Stimulated activated CD4-positive, alpha-beta T cell treated with anti-CD3 and anti-CD28 coated beads, Interleukin-15, amount 100 ng/mL, for 1 hour (primary cell): ENCODE measurements at places on chromosomes 2 and 18.

DNA sequence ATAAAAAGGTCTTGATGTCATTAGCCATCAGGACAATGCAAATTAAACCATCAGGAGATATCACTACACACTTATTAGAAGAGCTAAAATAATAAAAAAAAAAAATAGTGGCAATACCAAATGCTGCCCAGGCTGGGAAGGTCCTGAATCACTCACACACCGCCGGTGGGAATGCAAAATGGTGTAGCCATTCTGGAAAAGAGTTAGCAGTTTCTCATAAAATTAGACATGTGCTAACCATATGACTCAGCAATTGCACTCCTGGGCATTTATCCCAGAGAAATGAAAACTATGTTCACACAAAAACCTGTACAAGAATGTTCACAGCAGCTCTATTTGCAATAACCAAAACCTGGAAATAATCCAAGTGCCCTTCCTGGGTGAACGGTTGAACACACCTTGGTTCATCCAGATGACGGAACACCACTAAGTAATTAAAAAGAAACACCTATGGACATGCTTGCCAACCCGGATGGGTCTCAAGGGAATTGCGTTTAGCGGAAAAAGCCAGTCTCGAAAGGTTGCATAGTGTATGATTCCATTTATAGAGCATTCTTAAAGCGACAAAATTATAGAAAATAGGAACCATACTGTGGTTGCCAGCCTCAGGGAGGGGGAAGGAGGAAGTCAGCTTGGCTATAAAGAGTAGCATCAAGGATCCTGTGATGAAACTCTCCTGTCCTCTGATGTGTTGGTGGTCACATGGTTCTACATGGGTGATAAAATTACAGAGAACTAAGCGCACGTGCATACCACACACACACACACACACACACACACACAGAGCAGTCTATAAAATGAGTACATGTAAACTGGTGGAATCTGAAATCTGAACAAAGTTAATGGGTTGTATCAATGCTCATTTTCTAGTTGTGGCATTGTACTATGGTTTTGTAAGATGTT lies 4.6 kb downstream of the MBP start:
- no peak for DNase-seq

DNA sequence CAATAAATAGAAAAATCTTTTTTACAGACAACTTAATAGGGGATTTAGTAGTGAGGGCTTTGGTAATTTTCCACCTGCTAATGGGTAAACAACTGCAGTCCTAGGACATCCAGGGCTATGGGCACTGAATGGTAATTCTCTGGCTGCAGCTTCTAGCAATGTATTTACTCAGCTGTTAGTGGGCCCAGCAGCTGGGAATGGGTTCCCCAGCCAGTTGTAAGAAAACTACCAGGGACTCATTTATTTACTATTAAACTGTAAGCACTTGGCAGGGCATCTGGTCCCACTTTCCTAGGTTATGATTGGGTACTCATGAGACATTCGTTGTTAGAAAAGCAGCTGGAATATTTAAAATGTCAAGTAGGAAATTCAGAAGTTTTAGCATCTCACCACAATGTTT lies 363.8 kb upstream of the TRIB2 start:
- no peak for DNase-seq

DNA sequence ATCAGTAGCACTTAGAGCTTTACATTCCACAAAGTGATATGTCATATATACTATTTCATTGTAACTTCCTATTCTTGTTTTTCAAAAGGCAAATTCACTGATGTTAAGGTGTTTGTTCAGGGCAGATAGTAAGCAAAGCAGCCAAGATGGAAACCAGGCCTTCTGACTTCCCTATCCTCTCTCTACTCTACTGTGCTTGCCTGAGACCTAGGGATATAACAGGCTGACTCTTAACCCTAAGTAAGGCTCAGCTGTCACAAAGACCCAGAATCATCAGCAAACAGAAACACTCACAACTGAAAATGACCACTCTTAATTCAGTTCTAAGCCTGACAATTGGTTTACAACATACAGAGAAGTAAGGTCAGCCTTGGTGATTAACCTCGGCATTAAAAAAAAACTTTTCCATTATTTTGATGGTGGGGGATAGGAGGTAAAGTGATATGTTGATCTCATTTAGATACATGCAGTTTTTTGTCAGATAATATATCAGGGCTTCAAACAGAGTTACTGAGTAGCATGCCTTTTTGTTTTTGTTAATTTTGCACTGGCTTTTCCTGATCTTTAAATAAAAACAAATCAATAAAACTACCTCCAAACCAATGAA lies 95.4 kb upstream of the CHRNA1 start:
- no peak for DNase-seq

GRCh38 chr18:23902396-23902795 lies 112.2 kb upstream of the TTC39C start:
- DNase-seq: no peak

GRCh38 chr2:39378968-39379367 lies 58.1 kb downstream of the MAP4K3 start:
- no peak for DNase-seq

DNA sequence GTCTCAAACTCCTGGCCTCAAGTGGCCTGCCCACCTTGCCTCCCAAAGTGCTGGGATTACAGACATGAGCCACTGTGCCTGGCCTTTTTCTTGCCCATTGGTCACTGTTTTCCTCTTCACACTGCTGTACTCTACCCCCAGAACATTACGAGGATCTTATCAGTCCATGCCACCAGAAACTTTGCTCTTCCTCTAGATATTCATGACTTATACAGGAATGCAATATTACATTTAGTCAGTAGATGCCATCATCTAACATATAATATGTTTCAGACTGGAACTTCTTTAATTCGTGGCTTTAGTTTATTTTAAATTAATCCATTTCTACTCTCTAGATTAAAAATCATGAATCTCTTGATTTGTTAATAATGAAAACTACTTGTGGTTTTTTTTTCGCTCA lies 135.5 kb downstream of the COMMD1 start:
- DNase-seq: no peak

- DNase-seq: no peak
Observed at GRCh38 chr2:47196499-47196898, 41.4 kb upstream of the STPG4 start.

DNA sequence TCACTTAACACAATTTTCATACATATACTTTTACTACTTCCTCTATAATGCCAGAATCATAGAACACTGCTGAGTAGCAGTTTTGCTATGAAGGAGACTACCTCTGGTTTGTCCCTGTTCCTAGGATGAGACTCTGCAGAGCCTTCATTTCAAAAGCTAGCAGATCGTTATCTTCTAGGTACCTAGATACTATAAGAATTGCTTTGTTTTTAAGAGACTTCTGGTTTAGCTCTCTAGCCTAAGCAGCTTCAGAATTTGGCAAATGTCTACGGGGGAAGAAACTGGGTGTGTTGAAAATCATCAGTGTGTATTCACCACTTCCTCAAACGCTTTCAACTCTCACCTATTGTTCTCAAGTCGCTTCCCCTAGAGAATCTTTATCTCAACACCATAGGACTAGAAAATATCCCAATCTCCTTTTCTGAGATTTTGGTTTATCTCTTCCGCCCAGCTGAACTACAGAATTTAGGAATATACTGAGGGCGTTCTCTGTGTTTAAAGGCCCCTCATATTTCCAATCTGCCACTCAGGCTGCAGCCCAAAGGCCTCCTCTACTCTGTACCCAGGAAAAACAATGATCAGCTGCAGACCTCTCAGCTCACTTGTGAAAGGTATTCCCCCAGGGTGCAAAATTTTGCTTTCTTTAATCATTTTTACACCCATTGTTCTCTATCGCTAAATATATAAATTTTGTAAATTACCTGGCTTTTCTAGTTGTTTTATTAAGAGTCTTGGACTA lies 28.7 kb downstream of the SMAD2 start:
- no peak for DNase-seq

DNA sequence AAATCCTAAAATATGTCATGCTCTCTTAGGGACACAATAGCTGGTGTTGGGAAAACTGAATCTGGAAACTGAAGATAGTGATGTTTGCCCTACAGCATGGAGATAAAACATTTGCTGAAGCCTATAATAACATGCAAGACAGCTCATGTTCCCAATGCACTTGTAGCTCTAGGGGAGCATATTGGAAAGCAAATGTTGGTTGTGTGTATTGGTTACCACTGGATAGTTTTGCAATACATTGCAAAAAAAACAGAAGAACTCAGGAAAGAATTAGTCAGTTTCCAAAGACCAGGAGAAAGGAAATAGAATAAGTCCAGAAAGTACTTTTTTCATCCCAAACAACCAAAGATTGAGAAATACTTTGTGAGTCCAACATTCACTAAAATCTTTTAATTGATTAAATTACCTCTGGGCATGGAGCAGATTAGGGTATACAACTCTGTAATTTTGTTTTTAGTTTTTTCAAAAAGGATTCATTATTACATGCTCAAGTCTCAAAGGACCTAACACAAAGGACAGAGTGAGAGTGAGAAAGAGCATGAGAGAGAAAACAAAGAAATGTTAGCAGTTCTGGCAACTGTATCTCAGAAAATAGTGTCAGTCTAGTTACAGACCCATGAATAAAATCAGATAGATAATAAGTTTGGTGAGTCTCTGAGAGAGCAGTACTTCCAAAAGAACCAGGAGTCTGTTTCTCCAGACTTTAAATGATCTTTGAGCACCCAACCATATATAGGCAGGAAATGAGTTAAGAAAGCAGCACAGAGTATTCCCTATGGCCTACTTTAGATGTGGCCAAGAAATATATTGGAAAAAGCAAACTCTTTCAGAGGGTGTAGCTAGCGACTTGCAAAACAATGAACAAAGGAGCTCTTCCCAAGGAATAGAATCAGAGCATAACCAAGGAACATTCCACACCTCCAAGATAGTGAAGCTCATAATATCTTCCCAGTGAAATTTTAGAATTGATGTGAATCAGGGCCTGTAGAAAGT lies 36.6 kb upstream of the COL3A1 start:
- DNase-seq: no peak

- no peak for DNase-seq
Observed at GRCh38 chr2:30936977-30937376, 129.7 kb upstream of the CAPN13 start.

GRCh38 chr2:57882895-57883515 lies 163.6 kb upstream of the VRK2 start:
- DNase-seq: no peak

GRCh38 chr18:34120294-34120693 lies 104.4 kb downstream of the NOL4 start:
- DNase-seq: no peak

- DNase-seq: no peak
Observed at GRCh38 chr2:12060886-12061285, 314.5 kb downstream of the LPIN1 start.
